ENCODE measurements at places on chromosomes 6 and 20. TPM values are rescaled to one million over a fixed set of nuclear protein-coding genes. Genes with fewer than 3 reads are reported as not detected.

Gene CD109
- 5.3 TPM for total RNA-seq

Gene RMND1
- 27.7 TPM for total RNA-seq

GRCh38 chr20:64182146-64182865 is 18.1 kb downstream of the MYT1 start:
- no peak for DNase-seq
- no peak overlapping the region for H3K4me3 ChIP-seq
- peaks cover 6% of the 10 kb centered on the region for H3K4me1 ChIP-seq
- no peaks in the 10 kb centered on the region for H3K36me3 ChIP-seq
- H3K27ac ChIP-seq, result no peak overlapping the region

DNA sequence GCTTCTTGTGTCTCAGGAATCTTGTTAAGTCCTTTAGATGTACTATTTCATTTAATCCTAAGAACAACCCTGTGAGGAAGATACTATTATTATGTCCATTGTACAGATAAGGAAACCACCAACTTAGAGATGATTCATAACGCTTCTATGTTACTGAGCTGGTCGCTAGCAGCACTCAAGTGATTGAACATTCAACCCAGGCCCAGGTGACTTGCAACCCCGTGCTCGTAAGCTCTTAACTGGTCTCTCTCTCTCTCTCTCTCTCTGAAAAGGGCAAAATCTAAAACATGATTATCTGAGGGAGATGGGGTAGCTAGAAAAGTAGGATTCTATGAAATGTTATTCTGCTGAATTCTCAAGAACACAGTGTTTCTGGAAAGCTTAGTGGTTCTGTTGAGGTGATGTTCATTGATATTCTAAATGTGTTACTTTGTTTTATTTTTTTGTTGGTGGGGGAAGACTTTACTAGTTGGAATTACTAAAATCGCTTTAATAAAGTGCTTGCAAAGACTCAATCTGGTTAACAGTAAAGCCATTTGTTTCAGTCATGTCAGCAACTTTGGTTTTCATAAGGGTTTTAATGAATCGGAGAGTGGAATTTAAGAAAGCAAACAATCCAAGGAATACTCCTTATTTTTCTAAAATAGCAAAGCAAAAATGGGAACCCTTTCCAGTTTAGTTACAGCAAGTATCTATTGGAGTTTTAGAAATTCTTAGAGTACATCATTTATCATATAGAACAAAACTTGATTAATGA is 265.0 kb upstream of the TAB2 start:
- no peak overlapping the region for H3K4me3 ChIP-seq
- H3K27me3 ChIP-seq, result no peaks in the 10 kb centered on the region
- peaks cover 16% of the 10 kb centered on the region for H3K4me1 ChIP-seq
- no peaks in the 10 kb centered on the region for H3K36me3 ChIP-seq

All from GM23338 (cell line).